ENCODE measurements at places on chromosomes 13 and 19.

DNA sequence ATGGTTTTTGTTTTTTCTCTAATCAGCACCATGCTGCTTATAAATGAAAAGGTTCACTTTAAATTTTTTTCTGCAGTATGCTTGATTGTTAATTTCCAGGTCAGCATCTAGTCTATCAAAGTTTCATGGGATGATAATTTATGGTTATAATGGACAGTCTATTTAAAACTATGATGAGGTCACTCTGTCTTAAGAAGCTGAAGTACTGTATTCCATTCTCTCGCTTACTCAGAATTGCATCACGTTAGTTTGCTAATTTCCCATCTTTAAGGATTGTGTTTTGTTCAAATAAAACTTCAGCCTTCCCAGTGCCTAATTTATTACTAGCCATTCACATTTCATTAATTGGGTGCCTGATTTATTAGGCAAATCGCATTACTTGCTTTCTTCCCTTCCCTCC lies 94.3 kb downstream of the GPC6 start:
- no peak for DNase-seq

GRCh38 chr13:39281539-39282150 lies 243.4 kb downstream of the NHLRC3 start:
- DNase-seq = no peak

GRCh38 chr13:47813718-47814117 lies 187.4 kb downstream of the SUCLA2 start:
- no peak for DNase-seq

GRCh38 chr13:80705371-80706163 lies 364.6 kb upstream of the SPRY2 start:
- DNase-seq = no peak

- no peak for DNase-seq
Measured at GRCh38 chr19:46842791-46843190, 7.9 kb downstream of the AP2S1 start.

GRCh38 chr13:98251708-98252107 lies 74.6 kb upstream of the RNF113B start:
- no peak for DNase-seq

- no peak for DNase-seq
Measured at GRCh38 chr13:99367663-99368448, 60.7 kb upstream of the GPR183 start.

DNA sequence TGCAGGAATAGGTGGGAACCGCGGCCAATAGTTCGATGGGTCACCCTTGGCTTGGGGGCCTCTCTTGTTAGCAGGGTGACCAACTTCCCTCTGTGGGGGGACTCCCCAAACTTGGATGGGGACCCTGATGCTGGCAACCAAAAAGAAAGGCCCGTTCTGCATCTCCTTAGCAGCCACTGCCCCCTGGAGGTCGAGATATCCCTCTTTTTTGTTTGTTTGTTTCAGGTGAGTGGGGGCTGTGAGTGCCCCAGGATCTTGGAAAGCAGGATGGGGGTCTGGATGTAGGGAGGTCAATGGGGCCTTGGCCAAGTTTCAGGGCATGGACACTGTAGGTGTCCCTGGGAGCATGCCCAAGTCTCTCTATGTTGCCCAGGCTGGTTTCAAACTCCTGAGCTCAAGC lies 7.7 kb upstream of the CRTC1 start:
- no peak for DNase-seq

DNA sequence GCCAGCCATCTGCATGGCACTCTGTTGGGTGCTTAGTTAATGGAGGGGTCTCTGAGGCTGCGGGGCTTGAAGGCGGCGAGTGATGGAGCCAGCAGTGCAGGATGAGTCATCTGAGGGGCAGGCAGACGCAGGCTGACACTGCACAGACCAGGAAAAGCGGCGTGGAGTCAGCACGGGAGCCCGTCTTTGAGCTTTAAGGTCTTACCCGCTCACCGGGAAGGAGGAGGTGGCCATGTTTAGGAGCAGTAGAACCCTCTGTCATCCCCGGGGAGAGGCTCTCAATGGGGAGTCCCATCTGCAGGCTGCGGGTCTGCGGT lies 13.1 kb downstream of the NAXD start:
- no peak for DNase-seq

GRCh38 chr13:107203146-107203847 lies 635.4 kb upstream of the ARGLU1 start:
- no peak for DNase-seq

- no peak for DNase-seq
Measured at GRCh38 chr13:41199079-41199478, 4.7 kb upstream of the KBTBD7 start.

DNA sequence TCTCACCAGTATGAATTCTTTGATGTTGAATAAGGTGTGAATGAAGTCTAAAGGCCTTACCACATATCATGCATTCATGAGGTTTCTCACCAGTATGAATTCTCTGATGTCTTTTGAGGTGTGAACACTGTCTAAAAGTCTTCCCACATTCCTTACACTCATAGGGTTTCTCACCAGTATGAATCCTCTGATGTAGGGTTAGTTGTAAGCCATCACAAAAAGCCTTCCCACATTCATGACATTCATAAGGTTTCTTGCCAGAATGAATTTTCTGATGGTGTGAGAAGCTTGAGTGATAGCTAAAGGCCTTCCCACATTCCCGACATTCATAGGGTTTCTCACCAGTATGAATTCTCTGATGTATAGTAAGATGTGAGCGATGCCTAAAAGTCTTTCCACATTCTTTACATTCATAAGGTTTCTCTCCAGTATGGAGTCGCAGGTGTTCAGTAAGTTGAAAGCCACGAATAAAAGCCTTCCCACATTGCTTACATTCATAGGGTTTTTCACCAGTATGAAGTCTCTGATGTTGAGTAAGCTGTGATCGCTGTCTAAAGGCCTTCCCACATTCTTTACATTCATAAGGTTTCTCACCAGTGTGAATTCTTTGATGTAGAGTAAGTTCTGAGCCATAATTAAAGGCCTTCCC lies 27.7 kb downstream of the ZNF461 start:
- no peak for DNase-seq

GRCh38 chr19:56088497-56089215 lies 32.4 kb downstream of the ZNF787 start:
- DNase-seq = no peak

GRCh38 chr13:75702476-75702875 lies 66.3 kb downstream of the LMO7 start:
- no peak for DNase-seq

DNA sequence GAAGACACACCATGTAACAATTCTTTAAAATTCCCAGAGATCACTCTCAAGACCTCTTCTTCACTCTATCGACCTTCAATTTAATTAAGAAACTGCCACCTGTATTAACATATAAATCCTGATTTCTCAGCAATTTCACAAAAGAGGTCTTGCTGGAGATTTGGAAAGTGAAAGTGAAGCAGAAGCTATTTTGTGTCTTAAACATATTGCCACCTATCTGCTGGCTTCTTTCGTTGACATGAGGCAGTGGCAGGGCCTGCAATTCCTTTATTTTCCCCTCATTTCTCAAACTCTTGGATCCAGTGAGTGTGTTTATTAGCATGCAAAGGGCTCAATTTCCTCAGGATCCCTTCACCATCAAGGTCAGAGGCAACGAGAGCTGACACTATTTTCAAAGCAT lies 780.2 kb upstream of the SLITRK1 start:
- no peak for DNase-seq

- DNase-seq = no peak
Measured at GRCh38 chr13:27371932-27372331, 52.5 kb upstream of the GTF3A start.

DNA sequence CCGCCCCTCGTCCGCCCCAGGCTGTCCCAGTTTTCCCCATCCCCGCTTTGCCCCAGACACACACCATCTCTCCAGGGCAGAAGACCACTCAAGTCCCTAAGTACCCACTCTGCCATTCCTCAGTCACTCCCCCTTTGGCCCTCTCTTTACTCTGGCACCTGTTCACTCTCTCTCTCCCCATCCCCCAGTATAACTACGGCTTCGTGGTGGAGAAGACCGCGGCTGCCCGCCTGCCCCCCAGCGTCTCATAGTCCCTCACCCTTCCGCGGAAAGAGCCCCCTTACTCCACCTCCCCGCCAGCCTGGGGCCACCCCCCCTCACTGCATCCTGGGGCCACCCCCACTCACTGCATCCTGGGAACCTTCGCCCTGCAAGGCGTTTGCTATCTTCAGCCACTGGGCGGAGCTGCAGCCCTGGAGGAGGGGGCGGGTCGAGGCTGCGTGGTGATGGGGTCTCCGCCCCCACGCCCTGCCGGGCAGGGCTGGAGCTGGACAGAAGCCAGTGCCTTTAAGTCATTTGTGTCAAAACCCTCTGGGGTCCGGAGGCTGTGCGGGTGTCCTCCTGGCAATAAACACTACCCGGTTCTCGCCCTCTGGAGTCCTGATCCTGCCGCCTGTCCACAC lies 5.0 kb downstream of the MVB12A start:
- no peak for DNase-seq

DNA sequence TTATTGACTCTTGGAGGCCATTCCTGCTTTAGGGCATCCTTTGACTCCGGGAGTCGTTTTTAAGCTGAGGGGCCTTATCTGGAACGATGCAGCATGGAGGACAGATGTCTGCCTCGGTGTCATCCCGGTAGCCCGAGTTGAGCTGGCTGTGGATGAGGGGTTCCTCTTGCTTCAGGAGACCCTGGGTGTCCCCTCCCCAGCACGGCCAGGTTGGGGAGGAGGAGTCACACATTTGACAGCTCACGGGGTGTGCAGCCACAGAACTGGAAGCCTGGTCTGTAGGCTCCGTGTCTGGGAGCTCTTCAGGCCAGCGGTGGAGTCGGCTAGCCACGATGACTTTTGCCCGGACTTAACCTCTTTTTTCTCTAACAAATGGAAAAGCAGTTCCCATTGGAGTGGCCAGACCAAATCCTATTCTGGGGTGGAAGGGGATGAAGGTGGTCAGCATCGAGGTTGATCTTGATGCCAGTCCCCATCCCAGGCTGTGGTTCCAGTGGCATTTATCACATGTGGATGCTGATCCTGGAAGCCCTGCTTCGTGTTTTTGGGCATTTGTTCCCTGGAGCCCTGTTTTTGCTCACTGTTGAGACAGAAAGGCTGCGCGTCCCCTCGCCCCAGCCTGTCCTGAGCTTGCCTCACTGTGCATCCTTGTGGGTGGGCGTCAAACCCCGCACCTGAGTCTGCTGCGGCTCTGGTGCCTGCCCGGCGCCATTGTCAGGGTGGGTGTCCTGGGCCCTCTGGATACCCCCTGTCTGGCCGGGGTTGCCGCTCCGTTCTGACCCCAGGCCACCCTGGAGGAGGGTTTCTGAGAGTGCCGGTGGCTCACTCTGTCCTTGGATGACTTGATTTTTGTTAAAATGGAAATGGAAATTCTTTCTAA lies 12.0 kb downstream of the TFDP1 start:
- DNase-seq = no peak

DNA sequence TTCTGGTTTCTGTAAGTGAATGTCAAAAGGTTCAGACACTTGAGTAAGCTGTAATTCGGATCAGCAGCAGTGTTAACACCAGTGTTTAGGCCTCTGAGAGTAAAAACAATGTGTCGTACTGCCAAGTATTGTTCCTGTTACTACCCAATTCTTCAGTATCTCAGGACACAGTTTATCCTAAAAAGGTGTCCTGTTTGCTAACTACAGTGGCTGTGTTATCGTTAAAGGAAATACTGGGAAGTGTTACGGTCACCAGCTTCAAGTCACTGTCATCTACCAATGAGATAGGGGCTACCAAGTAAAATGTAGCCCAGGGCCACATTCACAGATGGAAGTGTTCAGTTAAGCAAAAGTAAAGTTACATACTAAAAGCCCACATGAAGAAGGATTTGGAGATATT lies 2.3 kb upstream of the UPF3A start:
- DNase-seq = no peak

- no peak for DNase-seq
Measured at GRCh38 chr19:42628411-42629140, 33.9 kb upstream of the CEACAM8 start.

- no peak for DNase-seq
Measured at GRCh38 chr19:10421240-10422045, 1.1 kb downstream of the PDE4A start.

DNA sequence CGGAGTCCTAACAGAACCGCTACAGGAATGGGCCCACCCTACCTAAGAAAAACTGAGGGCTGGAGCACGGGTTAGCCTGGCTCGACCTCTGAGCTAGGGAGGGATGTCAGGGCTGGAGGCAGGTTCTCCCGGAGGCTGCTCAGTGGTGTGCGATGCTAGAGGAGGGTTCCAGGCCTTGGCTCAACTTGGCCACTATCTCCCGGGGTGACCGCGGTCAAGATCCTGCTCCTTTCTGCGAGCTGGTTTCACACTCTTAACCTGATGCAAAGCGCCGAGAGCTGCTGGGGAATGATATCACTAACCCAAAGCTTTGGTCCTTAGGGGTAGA lies 301 bp downstream of the POP4 start:
- no peak for DNase-seq

- DNase-seq = no peak
Measured at GRCh38 chr13:94553766-94554165, 42.2 kb downstream of the TGDS start.

GRCh38 chr19:18846862-18847548 lies 15.2 kb downstream of the UPF1 start:
- DNase-seq = peak; percentile 58

DNA sequence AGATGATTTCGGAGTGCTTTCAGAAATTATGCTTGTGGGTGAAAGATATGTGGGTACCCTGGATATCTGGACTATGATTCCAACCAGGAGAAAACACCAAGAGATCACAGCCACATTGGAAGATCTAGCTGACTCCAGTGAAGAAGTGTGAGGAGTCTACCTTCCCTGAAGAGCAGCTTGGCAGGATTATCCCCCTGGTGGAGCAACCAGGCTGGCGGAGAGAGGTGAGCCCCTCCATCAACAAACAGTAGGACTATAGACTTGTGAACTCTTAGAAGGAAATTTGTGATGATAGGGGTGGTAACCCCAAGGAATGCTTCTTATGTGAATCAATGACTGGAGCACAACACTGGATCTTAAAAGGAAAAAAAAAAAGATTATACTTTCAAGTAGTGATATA lies 47.8 kb upstream of the DIAPH3 start:
- no peak for DNase-seq

DNA sequence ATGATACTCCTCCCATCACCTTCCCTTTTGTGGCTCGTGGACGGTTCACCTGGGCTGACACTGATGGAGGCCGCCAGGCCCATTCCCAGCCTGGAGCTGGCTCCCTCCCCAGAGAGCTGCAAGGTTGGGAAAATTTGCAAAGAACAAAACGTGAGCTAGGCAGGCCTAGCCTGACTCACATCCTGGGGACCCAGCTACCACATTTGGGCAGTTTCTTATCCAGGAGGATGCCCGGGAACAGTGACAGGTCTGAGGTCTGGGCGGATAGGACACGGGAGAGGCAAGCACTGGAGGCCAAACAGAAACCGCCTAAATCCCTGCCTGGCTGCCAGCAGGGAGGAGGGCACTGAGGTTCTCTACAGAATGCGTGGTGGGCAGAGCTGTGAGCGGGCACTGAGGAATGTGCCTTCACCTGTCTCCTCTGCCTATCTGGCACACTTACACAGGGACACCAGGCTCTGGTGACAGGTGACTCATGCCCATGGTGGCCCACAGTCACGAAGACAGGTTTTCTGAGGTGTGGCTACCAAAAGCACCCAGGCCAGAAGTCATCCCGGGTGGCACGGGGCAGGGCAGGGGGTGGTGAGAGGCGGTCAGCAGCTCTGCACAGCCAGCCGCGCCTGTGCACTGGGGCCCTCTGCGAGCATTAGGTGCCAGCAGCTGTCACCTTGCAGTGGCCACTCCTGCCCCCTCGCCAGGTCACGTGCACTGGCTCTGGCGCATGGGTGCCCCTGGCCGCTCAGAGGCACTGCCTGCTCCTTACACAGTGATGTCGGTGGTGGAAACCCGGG lies 23.2 kb downstream of the SH3GL1 start:
- DNase-seq = no peak
